ENCODE measurements at places on chromosomes 1 and 21.
A peak's percentile ranks its signal among the peaks of the same experiment; 100 is the strongest.

GRCh38 chr1:236045771-236046170 lies 19.1 kb downstream of the NID1 start:
- DNase-seq: no peak

- peak; percentile 41 for DNase-seq
These were observed 3.4 kb downstream of the WNT9A start for GRCh38 chr1:227944090-227944930.

GRCh38 chr1:84377480-84378095 lies 20.7 kb upstream of the DNASE2B start:
- DNase-seq: no peak

DNA sequence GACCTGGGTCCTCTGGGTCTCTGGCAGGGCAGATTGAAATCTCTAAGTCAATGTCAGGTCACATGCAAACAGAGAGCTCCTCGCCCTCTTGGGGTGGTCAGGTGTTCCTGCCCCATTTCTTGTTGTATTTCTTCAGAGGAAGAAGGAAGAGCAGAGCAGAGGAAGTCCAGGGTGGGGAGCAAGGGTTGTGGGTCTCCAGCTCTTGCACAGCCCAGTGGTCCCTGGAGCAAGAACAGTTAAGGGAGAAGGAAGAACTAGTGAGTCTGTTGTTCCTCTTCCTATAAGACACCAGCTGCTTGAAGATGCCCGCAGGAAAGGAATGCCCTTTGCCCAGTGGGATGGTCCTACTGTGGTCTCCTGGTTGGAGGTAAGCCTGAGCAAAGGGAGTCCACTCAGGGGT lies 26.3 kb downstream of the MYOG start:
- DNase-seq: no peak

GRCh38 chr1:37174876-37175275 lies 140.6 kb upstream of the GRIK3 start:
- DNase-seq: no peak

GRCh38 chr1:205371871-205372660 lies 15.3 kb upstream of the KLHDC8A start:
- no peak for DNase-seq

- DNase-seq: peak; percentile 58
These were observed 6.1 kb upstream of the IGFN1 start for GRCh38 chr1:201184307-201185122.

DNA sequence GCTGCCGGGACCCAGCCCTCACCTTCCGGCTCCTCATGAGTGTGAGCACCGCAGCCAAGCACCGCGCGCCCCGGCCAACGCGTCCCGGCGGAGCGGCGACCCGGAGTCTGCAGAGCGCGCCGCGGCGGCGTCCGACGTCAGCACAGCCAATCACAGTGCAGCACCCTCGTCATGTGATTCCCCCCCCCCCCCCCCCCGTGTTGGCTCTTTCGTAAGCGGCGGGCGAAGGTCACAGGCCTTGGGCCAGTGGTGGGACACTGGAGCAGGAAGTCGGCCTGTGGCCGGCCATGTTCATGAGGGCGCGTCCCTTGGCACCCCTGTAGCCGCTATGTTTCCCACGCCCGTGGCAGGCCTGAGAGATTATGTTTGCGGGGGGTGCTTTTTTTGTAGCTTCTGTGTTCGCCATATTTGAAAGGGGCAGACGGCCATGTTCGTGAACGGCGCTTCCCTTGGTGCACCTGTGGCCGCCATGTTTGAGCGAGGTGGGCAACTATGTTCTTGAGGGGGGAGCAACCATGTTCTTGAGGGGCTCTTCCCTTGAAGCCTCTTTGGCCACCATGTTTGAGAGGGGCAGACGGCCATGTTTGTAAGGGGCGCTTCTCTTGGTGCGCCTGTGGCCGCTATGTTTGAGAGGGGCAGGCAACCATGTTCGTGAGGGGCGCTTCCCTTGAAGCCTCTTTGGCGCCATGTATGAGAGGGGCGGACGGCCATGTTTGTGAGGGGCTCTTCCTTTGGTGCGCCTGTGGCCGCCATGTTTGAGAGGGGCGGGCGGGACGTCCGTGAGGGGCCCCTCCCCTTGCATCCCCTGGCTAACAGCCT lies at the start of gene C1orf174:
TSS of gene C1orf174 (minus strand) at position 123 of the 819 bp plus-strand sequence. CDS start at position 37, 86 bp downstream.
- DNase-seq: peak; percentile 95

DNA sequence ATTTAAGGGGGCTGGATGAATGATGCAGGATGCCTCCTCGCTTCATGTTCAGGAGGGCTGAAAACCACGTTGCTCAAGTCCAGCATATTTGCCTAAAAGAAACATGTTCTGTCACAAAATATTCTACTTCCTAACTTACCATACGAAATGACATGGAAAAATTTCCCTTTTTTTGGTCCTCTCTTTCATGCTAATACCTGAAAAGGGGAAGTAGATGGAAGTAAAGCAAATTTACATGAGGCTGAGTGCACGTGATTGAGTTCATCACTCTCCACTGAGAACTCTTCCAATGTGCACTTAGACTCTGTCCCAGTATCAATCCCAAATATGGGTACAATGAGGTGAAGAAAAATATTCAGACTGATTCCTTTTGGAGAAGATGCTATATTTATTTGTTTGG lies 23.0 kb downstream of the XCL2 start:
- no peak for DNase-seq

DNA sequence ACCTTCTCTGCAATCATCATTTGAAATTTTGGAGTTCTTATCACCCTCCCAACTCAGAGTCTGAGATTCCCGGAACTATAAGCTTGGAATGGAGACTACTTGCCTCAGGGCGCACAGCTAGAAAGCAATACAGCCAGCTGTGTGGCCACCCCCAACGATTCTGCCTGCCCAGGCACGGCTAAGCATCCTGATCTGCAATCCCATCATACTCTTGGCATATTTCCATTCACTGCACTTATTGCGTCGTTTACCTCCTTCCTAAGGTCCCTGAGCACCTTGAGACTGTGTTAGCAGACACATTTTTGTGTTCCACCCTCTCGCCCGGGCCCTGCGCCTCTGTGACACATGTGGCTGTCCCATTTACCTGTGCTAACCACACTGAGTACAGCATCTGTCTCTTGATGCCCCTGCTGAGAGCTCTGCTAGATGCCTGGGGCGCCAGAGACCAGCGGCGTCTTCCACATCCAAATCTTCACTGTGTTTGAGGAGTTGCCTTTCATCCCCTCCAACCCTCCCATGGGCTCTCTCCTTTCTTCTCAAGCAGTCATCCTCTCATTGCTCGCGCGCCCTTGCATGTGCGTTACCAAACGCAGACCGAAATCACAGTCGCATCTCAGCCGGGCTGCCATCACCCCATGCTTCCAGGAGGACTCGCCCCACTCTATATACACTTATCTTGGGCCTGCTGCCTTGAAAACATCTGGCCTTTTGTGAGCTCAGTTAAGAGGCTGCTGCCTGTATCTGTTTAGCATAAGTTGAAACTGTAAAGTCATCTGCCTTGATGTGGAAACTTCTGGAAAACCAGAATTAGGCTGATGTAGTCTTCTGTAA lies 3.5 kb upstream of the CLDN19 start:
- peak; percentile 49 for DNase-seq

GRCh38 chr1:109589679-109590078 lies 29.7 kb downstream of the GNAT2 start:
- DNase-seq: no peak

GRCh38 chr1:94538243-94538827 lies 3.2 kb downstream of the F3 start:
- no peak for DNase-seq

DNA sequence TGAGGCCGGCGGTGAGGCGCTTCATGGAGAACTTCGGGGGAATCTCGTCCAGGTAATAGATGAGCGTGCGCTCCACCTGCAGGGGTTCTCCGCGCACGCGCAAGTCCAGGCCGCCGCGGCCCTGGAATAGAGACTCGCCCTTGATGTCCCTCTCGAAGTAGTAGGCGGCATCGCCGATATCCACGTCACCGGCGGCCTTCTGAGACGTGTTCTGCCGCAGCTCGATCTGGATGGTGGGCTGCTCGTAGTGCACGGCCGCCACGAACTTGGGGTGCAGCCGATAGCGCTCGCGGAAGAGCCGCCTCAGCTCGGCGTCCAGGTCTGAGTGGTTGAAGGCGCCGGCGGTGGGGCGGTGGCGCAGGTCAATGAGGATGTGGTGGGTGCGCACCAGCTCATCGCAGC lies 726 bp downstream of the TACSTD2 start:
- DNase-seq: no peak

DNA sequence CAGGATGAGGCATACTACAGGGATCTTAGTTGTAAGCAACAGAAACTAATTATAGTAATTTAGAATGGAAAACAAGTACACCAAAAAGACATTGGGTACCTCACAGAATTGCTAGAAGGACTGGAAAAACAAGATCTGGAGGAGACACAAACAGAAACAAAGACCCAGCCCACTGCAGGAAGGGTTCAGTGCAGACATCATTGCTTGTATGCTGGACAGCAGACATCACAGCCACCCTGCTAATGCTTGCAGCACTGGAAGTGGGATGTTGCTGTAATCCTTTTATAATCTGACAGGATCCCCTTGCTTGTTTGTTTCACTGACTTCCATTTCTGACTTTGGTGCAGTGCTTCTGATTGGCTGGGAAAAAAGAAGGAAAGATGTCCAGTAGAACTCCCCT lies 111.4 kb upstream of the ZNF678 start:
- no peak for DNase-seq

DNA sequence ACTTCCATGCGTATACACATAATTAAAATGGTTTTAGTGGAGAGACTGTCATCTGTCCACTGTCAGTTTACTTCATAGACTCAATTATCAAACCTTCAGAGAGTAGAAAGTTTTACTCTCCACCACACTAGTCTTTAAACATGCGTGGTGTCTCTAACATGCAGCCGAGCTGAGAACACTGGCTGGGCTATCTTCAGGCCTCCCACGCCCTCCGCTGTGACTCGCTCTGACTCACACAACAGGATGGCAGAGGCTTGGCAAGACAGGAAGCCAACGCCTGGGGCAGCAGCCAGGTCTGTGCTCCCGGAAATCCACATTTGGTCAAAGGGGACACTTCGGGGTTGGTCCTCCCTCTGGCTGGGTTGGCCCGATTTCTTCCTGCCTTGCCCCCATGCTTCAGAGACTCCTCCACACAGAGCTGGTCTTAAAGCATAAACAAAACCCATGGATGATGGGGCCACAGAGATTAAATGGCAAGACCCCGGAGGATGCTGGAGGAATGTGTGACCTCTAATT lies 22.7 kb upstream of the IFNGR2 start:
- no peak for DNase-seq

All from ecto neural progenitor cell (in vitro differentiated cells).